ENCODE measurements at places on chromosomes 1 and 21.

- peak; percentile 72 for DNase-seq
Observed at GRCh38 chr1:204127597-204128242, 24.1 kb downstream of the ETNK2 start.

DNA sequence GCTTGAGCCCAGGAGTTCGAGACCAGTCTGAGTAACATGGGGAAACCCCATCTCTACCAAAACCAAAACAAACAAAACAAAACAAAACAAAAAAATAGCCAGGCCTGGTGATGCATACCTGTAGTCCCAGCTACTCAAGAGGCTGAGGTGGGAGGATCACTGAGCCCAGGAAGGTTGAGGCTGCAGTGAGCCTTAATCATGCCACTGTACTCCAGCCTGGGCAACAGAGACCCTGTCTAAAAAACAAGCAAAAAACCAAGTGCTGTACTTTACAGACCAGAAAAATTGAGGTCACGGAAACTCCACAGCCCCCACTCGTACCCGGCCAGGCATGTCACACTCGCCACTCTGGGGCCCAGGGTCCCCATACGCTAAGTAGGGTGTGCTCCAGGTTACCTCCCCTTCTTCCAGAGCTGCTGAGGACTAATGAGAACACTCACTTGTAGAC, 22.9 kb downstream of the ATP2B4 start:
- no peak for DNase-seq

- DNase-seq, result no peak
Observed at GRCh38 chr1:182869241-182869666, 30.1 kb downstream of the DHX9 start.

- no peak for DNase-seq
Observed at GRCh38 chr1:53654216-53655210, 84.5 kb downstream of the GLIS1 start.

DNA sequence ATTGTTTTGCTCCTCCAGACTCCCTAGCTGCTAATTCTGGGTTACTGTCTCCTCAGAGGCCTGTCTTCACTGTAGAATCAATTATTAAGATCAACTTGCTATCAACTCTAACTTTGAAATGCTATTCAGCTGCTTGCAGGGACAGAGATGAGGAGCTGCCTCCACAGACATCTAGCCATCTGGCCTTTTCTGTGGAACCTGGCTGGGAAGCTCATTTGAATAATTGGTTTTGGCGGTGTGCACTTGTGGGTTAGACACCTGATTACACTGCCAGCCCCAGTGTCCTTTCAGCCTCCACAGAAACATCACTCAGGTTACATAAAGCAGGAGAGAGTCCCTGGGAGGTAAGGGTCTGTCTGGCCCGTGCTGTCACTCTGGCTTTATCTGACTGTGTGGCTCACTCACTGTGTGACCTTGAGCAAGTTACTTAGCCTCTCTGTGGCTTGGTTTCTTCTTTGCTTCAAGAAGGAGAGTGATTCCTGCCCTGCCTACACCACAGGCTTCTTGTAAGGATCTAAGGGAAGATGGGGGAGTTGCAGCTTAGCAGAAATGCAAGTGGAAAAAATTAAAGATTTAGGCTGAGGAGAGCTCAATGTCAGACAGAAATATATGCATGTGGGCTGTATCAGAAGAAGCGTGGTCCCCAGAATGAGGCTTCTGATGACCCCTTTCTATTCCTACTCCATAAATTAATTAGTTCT, 131.6 kb downstream of the BEND5 start:
- DNase-seq, result no peak

DNA sequence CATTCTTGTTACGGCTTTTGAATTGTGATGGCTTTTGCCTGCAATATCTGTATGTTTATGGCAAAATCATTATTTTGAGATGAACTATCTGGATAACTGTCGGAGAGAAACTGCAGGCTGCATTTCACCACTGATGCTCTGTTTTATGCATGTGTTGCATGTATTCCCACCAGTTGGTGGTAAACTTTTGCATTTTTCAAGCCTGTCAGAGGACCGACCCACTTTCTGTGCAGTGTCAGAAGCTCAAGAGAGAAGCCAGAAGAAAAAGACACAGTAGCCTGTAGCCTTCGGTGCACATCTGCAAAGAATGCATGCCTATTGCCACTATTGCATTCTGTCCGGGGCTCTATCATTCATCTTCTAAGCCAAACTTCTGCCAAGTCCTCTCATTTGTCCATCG, 41.6 kb downstream of the OLIG1 start:
- DNase-seq, result no peak

DNA sequence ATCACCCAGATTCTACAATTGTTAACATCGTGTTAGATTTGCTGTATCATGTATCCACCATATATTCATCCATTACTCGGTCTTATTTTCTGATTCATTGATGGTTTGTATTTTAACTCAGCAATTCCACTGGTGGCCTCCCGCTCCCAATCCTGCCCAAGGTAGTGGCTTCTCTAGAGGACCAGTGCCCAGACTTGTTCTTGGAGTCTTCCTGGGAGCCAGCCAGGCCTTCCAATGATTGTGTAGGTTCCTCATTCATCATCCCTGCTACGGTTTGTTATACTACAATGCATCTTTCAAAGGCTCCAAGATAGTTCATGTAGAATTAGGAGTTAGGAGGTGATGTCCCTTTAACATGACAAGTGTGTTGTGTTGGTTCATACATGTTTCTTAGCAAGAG, 451.1 kb downstream of the SETD4 start:
- no peak for DNase-seq

GRCh38 chr1:201606096-201606495, 67.2 kb downstream of the NAV1 start:
- no peak for DNase-seq

- DNase-seq, result no peak
Observed at GRCh38 chr1:19435851-19436455, 49.4 kb downstream of the CAPZB start.

GRCh38 chr1:154337253-154337894, 12.0 kb downstream of the ATP8B2 start:
- DNase-seq, result no peak

DNA sequence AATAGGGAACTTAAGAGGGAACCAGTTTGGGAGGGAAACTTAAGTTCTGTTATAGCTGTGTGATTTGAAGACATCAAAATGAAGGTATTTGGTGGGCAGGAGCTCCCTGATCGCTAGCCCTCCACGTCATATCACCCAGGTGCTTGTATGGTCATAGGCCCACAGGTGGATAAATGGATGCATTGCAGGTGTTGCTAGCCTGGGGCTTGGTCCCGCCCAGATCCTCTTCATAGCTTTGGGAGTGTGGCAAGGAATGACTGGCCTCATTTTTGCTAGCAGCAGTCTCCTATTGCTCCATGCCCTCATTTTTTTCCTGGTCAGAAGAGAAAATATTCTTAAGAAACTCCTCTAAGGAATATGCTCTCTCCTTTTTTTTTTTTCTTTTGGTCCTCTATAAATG, 11.3 kb downstream of the GNPAT start:
- DNase-seq, result no peak

- DNase-seq, result no peak
Observed at GRCh38 chr1:228420968-228421826, 4.5 kb upstream of the TRIM17 start.

GRCh38 chr1:178086294-178086693, 7.6 kb upstream of the RASAL2 start:
- no peak for DNase-seq

- DNase-seq, result no peak
Observed at GRCh38 chr21:39479814-39480182, 28.0 kb downstream of the SH3BGR start.

DNA sequence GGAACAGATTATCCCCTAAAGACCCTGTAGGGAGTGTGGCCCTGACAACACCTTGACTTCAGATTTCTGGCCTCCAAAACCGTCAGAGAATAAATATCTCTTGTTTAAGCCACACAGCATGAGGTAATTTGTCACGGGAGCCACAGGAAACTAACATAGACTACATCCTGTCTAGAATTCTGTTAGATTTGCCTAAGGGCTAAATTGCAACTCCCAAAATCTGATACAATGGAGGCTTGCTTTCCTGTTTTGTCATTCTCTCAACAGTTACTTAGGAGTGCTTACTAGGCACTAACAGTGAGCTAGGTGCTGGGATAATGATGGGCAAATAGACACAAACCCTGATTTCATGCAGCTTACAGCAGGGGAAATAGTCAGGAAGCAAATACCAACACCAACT, 141.6 kb downstream of the MIS18A start:
- no peak for DNase-seq

GRCh38 chr1:19390166-19390850, 78.2 kb downstream of the SLC66A1 start:
- DNase-seq, result no peak

DNA sequence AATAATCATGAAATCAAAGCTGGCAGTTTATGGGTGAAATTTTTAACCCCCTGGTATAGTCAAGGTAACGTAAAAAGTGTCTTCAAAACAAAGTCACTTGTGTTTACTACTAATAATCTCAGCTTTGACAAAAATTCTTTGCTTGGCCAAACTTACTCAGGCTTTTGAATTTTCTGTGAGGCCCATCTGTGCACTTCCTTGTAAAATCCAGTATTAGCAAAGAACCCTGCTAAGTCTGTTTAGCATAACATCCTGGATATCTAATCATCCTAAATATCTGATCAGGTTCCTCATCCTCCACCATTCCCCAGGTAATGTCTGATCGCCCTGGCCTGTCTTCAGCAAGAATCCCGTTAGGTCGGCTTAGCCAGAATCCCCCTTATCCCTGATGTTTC, 3.0 kb downstream of the LYST start:
- no peak for DNase-seq

DNA sequence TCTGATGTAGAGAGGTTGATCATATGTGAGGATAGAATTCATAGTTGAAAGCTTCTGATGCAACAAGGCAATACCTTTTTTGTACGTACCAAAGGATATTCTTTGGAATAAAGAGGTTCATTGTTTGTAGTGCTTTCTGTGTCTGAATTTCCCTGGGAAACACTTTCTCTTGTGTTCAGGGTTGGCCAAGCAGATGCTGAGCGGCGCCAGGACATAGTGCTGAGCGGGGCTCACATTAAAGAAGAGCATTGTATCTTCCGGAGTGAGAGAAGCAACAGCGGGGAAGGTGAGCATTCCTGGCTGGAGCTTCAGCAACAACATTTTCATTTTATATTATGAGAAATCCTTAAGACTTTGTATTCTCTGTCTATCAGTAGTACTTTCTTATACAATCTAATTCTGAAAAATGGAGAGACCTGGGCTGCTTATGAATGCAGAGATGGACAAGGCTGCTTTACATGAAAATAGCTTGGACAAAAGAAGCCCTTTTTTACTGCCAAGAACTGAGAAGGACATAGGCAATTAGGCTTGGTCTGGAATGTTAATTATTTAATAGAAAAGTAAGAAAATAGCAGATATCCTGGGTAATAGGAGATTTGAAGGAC, 85.2 kb downstream of the KIF1B start:
- DNase-seq, result no peak

- no peak for DNase-seq
Observed at GRCh38 chr21:34086887-34087306, 13.5 kb downstream of the MRPS6 start.

GRCh38 chr1:89085781-89086180, 20.8 kb upstream of the GBP1 start:
- no peak for DNase-seq

- no peak for DNase-seq
Observed at GRCh38 chr1:102550729-102551384, 554.1 kb upstream of the OLFM3 start.

DNA sequence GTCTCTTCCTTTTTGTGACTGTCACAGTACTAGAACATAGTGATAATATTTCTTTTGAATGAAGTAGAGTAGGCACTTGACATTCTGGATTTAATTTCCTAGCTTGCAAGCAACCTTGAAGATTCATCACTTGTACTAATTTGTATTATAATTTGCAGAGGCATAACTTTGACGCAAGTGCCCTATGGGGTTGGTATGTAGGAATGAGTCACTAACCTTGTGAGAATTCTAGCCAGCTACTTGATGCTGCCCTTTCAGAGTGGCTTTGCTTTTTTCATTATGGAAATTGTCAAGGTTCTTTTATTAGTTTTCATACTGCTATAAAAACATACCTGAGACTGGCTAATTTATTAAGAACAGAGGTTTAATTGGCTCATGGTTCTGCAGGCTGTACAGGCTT, 13.7 kb upstream of the DPH5 start:
- no peak for DNase-seq

- no peak for DNase-seq
Observed at GRCh38 chr1:223035724-223036478, 107.1 kb downstream of the TLR5 start.

DNA sequence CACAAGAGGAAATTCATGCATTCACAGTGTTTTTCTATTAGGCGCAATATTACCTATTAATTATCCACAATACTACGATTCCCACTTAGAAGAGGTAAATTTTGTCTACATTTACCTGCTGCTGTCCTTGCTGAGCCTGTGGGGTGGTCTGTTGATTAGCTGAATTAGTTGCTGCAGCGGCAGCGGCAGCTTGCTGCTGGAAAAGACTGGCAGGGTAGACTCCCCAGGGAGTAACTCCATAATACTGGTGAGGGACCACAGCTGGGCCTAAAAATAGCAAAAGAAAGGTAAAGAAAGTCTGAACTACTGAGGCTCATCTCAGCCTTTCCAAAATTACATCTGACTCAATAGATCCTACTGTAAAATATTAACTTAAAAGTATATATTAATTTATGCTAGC, 66.0 kb upstream of the SDC3 start:
- no peak for DNase-seq

- DNase-seq, result no peak
Observed at GRCh38 chr21:17388226-17388625, 124.6 kb upstream of the CXADR start.

DNA sequence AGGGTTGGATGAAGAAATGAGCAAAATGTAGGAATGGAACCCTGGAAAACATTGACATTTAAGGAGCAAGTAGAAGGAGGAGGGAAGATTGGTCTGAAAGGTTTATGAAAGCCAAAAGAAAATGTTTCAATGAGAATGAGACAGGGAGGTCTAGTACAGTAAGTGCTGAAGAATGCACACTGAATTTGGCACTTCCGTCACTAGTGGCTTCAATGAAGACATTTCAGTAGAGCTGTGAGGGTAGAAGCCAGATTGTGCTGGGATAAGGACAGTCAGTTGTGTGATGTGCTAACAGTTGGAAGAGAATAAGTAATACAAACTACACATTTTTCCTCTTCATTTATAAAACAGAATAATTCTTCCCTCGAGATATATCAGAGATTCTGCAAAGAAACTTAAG, 17.1 kb downstream of the THEM4 start:
- no peak for DNase-seq

GRCh38 chr1:192382758-192383157, 66.0 kb downstream of the RGS21 start:
- no peak for DNase-seq

GRCh38 chr1:51915951-51916350, 37.4 kb upstream of the NRDC start:
- DNase-seq, result no peak

- no peak for DNase-seq
Observed at GRCh38 chr21:46068516-46069079, 29.3 kb upstream of the COL6A2 start.

DNA sequence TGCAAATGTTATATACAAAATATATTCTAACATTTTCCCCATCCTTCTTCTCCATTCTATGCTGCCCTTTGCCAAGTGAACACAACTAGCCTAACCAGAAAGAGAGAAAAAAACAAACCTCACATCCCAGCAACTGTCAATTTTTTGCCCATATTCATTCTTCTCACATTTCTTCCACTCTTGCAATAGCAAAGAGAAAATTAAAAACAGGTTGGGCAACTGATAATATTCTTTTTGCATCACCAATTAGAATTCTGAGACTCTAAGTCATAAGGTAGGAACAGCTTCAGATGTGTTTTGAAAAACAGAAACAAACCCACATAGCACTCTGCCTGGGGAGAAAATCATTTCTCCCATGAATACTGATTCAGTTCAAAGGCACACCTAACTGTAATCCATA, 25.2 kb upstream of the EXO1 start:
- DNase-seq, result no peak

All from D721Med (cell line).